ENCODE measurements at places on chromosomes 7 and 10.

DNA sequence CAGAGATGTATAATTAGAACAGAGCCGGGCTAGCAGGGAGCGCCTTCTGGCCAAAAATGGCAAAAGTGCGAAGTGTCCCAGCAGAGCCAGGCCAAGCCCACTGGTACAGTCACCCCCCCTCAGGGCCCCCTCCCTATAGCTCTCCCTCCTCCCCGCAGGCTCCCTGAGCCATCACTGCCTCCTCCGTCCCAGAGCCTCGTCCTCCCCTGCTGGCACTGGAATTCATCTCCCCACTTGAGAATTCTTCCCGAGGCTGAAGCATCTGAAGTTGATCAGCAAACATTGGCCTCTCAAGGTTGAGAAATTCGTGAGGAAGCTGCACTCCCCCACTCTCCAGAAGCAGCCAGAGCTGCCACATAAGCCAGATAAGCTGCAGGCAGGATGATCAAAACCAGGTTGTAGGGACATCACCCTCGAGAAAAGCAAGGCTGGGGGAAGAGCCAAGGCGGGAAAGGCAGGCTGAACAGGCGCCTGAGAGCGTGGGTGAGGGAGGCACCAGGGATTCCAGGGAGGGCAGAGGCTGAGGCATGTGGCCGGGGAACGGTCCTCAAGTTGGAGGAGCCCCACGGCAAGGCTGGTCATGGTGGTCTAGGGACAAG lies 23.4 kb downstream of the CAMK2G start:
- DNase-seq = no peak

- DNase-seq = no peak
Measured at GRCh38 chr10:131043039-131043691, 268.4 kb downstream of the TCERG1L start.

GRCh38 chr7:138799336-138800000 lies 1.5 kb upstream of the ATP6V0A4 start:
- DNase-seq = no peak

- DNase-seq = no peak
Measured at GRCh38 chr10:104056619-104057273, 28.9 kb downstream of the COL17A1 start.

DNA sequence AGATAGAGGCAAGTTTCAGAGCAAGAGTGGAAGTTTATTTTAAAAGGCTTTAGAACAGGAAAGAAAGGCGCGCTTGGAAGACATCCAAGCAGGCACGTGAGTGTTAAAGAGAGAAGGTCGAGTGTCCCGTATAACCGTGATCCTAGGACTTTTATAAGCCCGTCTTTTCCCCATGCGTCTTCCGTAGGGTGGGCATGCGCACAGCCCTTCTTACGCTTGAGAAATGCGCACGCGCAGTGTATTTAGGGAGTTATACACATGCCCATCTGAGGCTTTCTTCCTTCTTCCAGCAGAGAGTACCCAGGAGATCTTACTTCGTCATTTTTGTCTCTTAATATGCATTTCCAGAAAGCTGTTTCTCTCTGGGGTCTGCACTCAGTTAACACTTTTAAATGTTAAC lies 52.4 kb downstream of the CALD1 start:
- no peak for DNase-seq

DNA sequence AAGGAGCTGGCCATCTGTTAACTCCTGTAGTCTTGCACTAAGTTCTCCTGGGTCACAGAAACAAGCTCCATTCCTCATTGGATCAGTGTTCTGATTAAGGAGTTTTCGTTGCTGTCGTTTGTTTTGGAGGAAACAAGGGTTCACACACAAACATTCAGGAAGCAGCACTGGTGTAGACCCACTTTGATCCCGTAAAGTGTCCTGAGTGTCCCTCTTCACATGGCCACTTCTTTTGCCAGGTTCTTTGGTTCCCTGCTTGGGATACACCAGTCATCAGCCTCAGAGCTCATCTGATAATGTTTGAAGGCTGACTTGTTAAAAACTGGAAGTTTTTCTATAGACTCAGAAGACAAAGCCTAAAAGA lies 10.9 kb downstream of the PDK4 start:
- no peak for DNase-seq

Measured in stimulated activated CD4-positive, alpha-beta T cell treated with anti-CD3 and anti-CD28 coated beads, Interleukin-1b, Interleukin-23, amount 100 ng/mL, for 1 hour (primary cell).